ENCODE measurements at places on chromosomes 7 and 10. TPM values are rescaled to one million over a fixed set of nuclear protein-coding genes. Genes with fewer than 3 reads are reported as not detected.

SEC31B gene
- total RNA-seq, result 12.7 TPM

SHH gene
- 16.2 TPM for total RNA-seq

GRM8 gene
- 1.5 TPM for total RNA-seq

PRR15 gene
- 6.6 TPM for total RNA-seq

C7orf33 gene
- not detected for total RNA-seq

ALOX5 gene
- total RNA-seq, result 32.2 TPM

SAMD9L gene
- total RNA-seq, result 19.0 TPM

KCP gene
- 0.22 TPM for total RNA-seq

ZNF804B gene
- total RNA-seq, result 0.21 TPM

PNLIPRP2 gene
- total RNA-seq, result 0.42 TPM

KCNIP2 gene
- 63.9 TPM for total RNA-seq

CEP55 gene
- total RNA-seq, result 5.7 TPM

OGA gene
- total RNA-seq, result 207 TPM

NPSR1 gene
- total RNA-seq, result not detected

GRCh38 chr7:137305901-137306621, 37.5 kb downstream of the PTN start:
- no peak for DNase-seq

DNA sequence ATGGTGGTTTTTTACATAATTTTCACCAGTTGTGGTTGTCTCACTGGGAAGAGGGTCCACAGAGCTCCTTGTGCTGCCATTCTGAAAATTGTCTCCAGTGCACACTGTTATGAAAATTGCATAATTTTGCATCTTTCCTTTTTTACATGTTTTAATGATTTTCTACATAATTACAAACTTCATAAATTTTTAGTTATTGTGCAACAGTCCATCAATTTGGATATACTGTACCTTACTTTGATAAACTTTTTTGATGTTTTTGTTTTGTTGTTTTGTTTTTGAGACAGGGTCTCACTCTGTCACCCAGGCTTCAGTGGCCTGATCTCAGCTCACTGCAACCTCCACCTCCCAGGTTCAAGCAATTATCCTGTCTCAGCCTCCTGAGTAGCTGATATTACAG, 70.6 kb upstream of the AUTS2 start:
- no peak for DNase-seq

DNA sequence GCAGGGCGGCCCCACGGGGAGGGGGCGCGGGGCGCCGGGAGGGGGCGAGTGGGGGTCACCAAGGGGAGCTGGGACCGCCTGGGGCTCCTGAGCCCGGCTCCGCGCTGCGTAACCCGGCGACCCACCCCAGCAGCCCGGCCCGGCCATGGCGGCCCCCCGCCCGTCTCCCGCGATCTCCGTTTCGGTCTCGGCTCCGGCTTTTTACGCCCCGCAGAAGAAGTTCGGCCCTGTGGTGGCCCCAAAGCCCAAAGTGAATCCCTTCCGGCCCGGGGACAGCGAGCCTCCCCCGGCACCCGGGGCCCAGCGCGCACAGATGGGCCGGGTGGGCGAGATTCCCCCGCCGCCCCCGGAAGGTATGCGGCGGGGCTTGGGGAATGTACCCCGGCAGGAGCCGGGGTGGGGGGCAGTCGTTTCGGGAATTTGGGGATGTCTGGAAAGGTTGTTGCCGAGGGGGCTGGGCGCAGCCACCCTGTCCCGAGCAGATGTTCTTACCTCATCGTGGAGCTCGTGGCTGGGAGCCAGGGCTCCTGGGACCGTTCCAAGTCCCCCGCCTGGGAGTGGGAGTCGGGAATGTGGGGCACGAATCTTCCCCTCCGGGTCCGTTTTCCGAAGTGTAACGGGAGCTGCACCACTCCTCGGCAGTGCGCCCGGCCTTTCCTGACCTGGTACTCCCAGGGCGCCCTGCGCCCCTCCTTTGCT, 431 bp downstream of the ZYX start:
- DNase-seq, result peak; percentile 80

- DNase-seq, result no peak
Measured at GRCh38 chr7:40983111-40983510, 719.8 kb downstream of the INHBA start.

DNA sequence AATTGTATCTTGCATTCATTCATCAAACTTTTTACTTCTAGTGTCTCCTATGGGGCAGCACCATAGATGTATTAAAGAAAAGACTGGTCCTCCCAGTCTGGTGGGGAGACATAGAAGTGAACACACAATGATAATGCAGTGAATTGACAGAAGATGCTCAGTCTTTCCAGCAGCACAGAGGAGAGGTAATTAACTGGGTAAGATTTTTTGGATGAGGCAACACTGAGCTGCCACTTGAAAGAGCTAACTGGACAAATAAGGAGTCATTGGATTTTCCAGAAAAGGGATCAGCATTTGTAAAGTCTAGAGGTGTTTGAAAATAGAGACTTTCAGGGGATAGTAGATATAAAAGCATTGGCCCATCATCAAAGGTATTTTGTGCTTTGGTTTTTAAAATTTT, 7.2 kb upstream of the ITPRIP start:
- no peak for DNase-seq

GRCh38 chr10:80487791-80488538, 33.9 kb downstream of the TSPAN14 start:
- DNase-seq, result no peak

GRCh38 chr7:28564033-28564432, 151.7 kb downstream of the CREB5 start:
- DNase-seq, result no peak

DNA sequence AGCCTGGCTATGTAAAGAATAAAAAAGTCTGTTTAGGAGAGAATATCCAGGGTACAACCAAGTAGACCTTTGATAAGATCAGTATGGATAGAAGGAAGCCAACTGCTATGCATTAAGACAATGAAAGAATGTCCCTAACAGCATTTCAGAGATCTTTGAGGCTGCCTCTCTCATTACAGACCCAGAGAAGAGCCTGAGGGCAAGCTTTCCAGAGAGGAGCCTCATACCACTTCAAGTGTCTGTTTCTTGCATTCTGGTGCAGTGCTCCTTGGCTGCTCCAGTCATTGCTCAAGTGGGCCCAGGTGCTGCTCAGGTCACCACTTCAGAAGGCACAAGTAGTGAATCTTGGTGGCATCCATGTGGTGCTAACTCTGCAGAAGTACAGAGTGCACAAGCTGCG, 514.0 kb downstream of the PLXDC2 start:
- DNase-seq, result no peak

DNA sequence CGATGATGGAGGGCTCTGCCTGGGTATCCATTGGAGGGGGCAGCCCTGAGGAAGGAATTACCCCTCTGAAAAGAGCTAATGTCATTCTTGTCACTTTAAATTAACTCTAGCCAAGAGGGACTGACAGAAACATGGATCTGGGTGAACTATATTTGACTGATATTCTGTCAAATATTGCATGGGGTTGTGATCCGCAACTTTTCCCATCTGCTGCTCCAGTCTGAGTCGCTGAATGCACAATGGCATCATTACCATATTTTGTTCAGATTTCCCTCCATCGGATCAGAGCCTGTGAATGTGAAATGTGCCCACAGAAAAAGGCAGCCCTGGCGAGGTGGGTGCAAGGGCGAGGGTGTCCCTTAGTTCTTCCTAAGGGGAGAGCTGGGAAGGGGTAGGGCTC, 100.5 kb upstream of the TCF7L2 start:
- no peak for DNase-seq

- DNase-seq, result no peak
Measured at GRCh38 chr7:69685293-69685631, 87.0 kb downstream of the AUTS2 start.

DNA sequence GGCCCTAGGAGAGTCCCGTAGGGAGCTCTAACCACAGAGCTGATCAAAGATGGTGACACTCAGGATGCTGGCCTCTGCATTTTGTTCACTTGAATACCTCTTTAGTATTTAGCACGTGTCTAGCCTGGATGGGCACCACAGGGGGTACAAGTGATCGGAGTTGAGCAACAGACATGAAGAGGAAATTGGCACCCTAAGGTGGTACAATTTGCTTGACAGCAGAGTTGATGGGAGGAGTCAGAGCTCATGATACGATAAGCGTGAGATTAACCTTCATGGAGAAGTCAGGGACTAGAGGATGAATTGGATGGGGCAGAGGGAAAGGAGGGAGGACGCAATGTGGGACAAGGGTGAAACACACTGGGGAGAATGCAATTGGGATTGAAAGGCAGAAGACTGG, 9.9 kb upstream of the ZNF212 start:
- DNase-seq, result no peak

DNA sequence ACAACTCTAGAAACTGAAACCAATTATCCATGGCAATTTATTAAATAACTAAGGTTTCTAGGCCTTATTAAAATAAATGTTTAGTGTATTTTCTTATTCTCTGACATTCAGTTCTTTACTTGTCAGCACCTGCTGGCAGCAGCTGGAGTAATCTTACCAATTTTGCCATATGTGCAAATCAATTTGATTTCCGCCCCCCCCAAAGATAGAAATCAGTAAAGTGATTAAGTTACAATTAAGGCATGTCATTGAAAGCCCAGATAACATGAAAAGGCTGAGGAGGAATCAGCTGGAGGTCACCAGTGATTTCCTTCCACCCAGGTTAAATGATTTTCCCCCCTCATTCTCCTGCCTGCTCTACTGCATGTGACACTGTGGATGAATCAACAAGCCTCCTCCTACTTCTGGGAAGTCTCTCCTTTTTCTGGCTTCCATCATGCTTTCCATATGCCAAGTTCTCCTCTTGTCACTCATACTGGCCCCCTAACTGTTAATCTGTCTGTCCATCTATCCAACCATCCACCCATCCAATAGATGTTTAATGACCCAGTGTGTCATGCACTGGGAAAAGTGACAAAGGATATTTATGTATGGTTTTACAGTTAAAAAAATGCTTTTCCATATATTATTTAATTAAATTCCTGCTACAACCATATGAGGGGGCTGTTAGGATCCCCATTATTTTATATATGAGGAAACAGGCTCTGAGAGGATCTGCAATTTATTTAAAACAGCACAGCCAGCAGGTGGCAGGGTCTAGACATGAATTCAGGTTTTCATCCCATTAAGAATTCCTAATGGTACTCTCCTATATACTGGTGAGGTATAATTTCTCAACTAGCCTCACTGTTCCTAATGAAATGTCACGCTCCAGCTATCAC, 116.5 kb downstream of the ATXN7L1 start:
- peak; percentile 42 for DNase-seq

DNA sequence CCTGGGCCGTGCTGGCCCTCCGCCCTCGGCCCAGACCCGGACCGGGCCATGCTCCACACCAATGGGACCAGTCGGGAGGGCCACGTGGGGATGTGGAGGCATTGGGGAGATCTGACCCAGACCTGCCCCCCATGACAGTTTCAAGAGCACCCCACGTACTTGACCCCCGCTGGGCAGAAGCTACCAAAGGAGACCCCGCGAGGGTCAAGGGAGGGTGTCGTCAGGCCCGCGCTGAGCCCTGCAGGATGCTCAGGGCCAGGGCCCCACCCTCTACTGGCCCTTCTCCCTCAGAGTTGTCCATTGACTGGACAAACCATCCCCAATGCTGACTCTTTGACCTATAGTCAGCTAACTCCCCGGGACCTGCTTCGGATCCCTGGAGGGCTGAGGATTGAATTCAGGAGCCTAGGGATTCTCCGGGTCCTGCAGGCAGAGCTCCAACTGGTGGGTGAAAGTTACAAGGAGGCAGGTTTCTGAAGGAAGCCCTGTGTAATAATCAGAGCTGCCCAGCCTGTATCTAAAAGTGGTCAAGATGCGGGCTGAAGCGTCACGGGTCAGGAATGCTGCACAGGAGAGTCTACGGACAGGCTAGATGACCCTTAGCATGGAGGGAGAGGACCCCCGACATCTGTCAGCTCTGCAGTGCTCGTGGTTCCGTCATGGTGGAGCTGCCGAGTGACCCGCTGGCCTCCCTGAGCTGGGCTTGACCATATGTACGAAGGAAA, 498 bp upstream of the CALHM2 start:
- no peak for DNase-seq

DNA sequence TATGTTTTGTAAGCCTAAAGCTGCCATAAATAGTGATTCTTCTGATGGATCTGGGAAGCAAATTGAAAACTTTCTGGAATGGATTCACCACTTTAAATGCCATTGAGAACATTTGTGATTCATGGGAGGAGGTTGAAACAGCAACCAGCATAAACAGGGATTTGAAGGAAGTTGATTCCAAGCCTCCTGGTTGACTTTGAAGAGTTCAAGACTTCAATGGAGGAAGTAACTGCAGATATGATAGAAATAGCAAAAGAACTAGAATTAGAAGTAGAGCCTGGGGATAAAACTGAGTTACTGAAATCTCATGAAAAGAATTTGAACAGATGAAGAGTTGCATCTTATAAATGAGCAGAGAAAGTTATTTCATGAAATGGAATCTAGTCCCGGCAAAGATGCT, 99.2 kb downstream of the LRRC4 start:
- DNase-seq, result no peak

- DNase-seq, result no peak
Measured at GRCh38 chr7:44439926-44440325, 50.5 kb downstream of the NUDCD3 start.

GRCh38 chr10:91668913-91669312, 36.0 kb upstream of the PPP1R3C start:
- DNase-seq, result no peak

GRCh38 chr7:69457595-69458504, 140.4 kb upstream of the AUTS2 start:
- no peak for DNase-seq

GRCh38 chr10:56351909-56352630, 9.0 kb downstream of the ZWINT start:
- no peak for DNase-seq

DNA sequence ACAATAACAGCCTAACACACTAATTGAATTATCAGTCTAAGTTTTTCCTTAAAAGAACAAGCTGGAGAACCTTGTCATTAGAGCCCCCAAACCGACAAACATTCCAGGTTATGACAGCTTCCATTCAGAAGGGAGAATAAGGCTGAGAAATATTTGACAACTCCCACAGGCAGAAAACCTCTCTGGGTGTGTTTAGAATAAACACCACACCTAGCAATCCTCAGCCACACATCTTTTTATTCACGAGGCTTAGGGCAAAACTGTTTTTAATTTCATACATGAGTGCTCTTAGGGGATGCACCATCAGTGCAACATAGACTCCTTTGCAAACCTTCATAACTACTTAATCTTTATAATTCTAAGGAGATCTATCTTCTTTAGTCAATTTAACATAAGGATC, 24.2 kb downstream of the STN1 start:
- no peak for DNase-seq

- no peak for DNase-seq
Measured at GRCh38 chr7:81846398-81846797, 76.6 kb upstream of the HGF start.

DNA sequence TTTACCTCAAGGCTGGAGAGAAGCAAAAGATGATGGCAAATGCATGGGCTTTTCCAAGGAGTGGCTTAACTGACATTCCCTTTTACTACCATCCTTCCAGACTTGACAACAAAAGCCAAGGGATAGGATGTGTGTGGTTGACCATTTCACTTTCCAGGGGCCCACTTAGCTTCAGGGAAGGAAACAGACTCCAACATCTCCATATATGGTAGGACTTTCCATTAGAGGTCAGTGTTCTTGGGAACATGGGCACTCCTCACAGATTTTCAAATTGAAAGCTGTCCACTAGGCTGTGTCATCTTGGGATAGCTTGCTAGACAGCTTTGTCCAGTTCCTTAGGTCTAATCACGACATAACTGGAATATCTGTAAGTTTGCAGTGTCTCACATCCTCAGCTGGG, 118.1 kb upstream of the NAMPT start:
- no peak for DNase-seq

GRCh38 chr10:44347609-44348400, 37.1 kb downstream of the CXCL12 start:
- no peak for DNase-seq

GRCh38 chr10:25713894-25714240, 220.2 kb upstream of the MYO3A start:
- no peak for DNase-seq

GRCh38 chr7:127107601-127108007, 145.1 kb downstream of the GRM8 start:
- DNase-seq, result peak; percentile 43
